Lung (tissue), 17 donors: ENCODE measurements at places on chromosomes 5 and 9.

DNA sequence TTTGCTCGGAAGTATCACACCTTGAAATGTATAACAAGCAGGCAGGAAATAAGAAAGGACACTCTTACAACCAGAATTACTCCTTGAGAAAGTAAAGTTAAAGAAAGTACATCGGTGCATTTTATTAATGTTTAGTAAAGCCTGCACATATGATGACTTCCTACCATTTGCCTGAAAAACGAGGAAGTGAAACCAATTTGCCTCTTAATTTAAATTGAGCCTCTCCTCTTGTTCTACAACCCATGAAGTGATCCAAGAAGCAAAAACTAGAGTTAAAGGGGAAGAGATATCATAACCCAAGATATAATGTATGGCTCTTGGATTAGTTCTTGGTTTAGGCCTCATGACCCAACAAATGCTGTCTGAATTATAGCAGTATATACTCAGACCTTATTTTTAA is 95.6 kb downstream of the GNAQ start:
- DNase-seq: no peak

- no peak for DNase-seq
Observed at GRCh38 chr5:76674330-76675066, 41.4 kb upstream of the F2R start.

DNA sequence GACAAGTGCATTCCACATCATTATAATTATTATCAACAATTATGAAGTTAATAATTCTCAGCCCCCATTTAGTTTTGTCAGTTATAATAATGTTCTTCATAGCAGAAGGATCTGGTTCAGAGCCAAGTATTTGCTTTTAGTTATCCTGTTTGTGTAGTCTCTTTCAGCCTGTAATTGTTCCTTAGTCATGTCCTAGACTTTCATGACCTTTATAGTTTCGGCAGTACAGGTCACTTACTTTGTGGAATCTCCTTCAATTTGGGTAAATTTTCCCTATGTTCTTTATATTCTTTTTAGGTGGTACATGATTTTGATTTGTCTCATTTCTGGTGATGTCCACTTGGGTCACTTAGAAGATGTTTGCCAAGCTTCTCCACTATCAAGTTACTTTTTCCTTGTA is 34.3 kb downstream of the UBE2R2 start:
- DNase-seq: no peak

GRCh38 chr9:116760636-116761035 is 73.5 kb downstream of the TRIM32 start:
- DNase-seq: no peak

DNA sequence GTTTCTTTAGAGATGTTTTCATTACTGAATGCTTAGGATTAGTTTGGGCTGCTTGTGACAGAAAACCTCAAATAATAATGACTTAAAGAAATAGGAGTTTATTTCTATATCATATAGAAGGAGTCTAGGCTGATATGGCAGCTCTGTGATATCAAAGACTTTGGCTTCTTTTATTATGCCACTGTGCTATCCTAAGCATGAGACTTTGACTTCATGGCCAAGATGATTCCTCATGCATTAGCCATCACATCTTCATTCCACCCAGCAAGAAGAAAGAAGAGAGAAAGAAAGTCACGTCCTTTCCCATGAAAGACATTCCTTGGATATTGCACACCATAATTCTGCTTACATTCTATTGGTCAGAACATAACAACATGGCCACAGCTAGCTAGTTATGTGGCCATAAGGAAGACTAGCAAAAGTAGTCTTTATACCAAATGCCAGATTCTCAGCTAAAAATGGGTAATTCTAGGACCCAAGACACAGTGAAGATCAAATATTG is 76.2 kb downstream of the DAPK1 start:
- DNase-seq: no peak

DNA sequence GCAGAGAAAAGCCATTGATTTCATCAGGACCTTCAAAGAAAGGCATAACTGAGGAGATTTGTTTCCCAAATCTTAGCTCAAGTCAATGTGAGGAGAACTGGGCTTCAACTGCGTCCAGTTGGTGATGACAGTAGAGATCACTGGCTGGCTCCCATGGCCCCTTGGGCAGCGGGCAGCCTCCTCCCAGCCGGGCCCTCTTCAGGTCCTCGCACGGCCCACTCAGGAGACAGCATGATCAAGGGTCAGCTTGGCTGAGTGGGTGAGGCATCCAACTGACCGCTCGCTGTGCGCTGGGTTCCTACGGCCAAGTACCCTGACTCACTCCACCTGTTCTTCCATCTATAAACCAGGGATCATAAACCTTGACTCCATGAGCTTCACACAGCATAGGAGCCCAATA is 274.0 kb downstream of the NSG2 start:
- DNase-seq: no peak

- DNase-seq: peak; percentile 20
Observed at GRCh38 chr5:9898319-9898718, 268.2 kb upstream of the TAS2R1 start.

DNA sequence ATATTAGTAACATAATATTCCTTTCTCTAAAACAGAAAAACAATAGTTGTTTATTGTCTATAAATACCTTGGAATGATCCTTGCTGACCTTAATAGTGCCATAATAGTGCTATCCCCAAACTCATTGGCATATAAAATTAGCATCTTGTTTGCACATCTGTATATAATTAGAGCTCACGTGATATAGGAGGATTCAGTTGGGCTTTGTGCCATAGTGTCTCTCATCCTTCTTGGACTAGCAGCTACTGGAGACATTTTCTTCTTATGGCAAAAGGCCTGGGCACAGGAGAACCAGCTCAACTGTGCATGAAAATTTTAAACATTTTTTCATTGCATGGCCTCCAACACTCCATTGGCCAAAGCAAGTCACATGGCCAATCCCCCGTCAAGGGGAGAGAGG is 342.5 kb downstream of the SPATA31D1 start:
- no peak for DNase-seq

GRCh38 chr9:91245431-91246313 is 116.0 kb downstream of the AUH start:
- no peak for DNase-seq

DNA sequence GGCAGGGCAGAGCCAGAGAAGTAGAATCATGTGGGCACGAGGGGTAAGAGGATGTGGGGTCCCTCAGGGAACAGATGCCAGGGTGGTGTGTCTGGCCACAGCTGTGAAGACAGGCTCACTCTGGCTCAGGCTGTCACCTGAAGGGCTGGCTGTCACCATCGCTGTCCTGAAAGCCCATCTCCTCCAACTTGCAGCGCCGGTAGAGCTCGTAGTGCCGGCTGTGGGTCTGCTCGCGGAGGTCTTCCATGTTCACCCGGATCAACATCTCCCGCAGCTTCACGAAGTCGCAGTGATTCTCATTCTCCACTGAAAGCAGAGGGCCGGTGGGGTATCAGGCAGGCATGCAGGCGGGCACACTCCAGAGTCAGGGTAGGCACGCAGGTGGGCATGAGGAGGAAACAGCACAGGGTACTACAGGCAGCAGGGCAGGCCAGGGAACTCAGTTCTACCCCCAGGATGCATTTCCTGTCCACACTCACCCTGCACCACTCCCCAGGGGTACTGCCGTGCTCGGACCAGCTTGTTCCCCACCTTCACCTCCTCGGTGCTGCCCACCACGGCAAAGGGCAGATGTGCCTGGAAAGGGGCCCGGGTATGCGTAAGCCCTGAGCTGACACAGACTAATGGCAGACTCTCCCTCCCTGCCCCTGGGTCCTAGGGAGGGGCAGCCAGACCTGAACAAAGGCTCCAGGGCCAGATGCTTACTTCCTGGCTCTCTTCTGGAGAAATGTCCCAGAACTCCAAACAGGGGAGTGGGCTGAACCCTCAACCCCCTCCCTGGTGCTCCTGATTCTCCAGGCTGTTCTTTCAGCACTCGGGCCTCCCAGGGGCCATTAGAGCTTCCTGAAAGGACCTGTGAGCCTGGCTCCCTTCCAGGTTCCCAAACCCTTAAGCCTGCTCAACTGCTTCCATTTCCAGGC is 14.4 kb downstream of the CCNI2 start:
- no peak for DNase-seq

DNA sequence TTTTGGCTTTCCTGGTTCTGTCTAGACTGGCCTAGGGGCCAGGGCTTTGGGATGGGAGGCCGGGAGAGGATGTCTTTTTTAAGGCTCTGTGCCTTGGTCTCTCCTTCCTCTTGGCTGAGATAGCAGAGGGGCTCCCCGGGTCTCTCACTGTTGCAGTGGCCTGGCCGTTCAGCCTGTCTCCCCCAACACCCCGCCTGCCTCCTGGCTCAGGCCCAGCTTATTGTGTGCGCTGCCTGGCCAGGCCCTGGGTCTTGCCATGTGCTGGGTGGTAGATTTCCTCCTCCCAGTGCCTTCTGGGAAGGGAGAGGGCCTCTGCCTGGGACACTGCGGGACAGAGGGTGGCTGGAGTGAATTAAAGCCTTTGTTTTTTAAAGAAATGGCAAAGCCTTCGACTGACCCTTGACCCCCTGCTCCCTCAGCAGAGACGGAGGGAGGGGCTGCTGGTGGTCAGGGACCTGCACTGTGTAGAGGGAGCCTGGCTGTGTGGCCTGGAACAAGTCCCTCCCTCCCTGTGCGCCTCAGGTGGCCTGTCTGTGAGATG is 11.1 kb downstream of the FPGS start:
- no peak for DNase-seq

DNA sequence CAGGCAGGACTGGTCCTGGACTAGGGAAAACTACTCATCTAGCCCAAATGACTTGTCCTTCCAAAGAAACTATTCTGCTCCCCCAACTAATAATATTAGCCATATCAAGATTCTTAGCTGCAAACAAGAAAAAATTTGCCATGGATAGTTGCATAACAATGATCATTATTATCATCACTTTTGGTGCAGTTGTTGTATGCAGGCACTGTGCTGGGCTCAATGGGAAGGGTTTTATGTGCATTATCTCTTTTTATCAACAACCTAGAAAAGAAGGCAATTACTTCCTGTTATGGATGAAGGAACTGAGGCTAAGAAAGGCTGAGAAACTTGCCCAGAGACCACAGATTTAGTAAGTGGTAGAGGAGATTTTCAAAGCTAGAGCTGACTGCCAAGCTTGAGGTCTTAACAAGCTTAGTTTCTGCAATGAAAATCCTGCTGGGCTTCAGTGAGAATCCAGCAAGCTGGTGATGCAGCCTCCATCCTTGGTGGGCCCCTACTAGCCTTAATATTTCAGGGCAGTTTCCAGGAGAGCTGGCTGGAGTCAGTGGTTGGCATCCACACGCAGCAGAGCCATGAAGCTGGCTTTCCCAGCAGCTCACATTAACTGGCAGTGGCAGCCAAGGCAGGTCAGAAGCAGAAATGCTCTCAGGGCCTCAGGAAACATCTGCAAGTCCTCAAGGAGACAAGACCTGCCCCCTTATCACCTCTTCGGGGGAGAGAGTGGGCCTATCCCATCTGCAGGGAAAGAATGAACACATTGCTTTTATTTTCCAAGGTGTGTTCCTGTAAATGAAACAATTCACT is 20.5 kb upstream of the MEGF9 start:
- DNase-seq: no peak

- DNase-seq: peak; percentile 77
Observed at GRCh38 chr9:133994353-133995011, 2.4 kb upstream of the VAV2 start.

- DNase-seq: peak; percentile 76
Observed at GRCh38 chr5:150081541-150082283, 4.6 kb downstream of the CSF1R start.

DNA sequence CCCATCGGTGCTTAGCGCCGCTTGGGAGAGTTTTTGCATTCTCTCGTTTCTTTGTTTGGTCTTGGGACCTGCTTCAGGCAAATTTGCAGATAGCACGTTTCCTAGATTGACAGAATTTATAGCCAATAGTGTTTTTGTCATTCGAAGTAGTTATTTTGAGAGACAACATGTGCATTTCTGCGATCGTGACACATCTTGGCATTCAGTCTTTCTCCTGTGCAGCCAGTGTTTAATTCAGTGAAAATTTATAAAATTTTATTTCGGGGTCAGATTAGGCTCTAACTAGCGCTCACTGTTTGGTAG is 830 bp downstream of the PRRC1 start:
- no peak for DNase-seq

DNA sequence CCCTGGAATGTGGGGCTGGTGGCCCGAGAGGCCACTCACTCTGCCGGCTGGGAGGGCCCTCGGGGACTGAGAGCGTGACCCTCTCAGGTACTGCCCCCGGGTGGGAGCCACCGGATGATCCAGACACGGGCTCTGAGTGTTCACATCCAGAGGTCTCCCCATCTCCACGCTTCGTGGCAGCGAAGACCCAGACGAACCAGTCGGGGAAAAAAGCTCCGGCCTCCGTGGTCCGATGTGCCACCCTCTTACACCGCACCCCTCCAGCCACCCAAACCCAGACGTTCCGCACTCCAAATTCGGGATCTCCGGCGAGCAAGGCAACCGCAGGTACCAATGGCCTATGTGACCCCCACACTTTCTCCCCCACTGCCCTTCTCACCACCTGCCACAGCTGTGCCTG is 49.5 kb downstream of the AMBP start:
- no peak for DNase-seq

- peak; percentile 94 for DNase-seq
Observed at GRCh38 chr5:38433160-38433861, 123.1 kb downstream of the LIFR start.

DNA sequence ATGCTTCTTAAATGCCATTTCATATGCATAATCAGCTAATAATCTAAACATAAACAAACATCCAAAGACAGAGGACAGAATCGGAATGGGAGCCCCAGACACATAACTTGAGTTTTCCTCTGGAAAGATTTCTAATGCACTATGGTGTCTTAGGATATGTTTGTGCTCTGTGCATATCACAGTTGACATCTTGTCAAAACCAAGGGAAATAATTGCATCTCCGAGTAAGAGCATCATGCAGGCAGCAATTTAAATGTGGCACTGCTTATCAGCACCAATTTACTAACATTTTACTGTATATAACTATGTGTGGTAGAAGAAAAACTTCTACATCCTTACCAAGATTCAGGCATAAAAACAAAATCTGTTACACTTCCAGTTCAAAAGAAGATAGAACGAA is 217.9 kb downstream of the GLIS3 start:
- DNase-seq: no peak

DNA sequence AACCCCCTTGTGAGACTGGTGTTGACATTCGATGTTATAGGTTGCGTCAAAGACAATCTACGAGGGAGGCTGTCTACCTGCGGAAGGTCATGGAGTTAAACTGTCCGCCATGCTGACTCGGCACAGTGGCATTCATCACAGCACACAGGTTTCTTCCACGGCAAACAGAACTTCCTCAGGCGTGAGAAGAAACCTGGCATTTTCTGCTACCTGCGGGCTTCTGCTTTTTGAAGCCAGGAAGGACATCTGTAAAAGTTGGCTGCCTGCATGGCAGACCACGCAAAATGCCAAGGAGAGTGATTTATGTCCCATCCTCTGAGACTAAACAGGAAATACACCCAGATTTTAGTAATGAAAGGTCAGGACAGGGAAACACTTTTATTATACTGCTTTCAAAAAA is 809.8 kb upstream of the NUDT12 start:
- no peak for DNase-seq

- no peak for DNase-seq
Observed at GRCh38 chr9:129135476-129135875, 24.3 kb downstream of the PTPA start.
